ENCODE measurements at places on chromosomes 2 and 18. TPM values are rescaled to one million over a fixed set of nuclear protein-coding genes. Genes with fewer than 3 reads are reported as not detected.
A peak's percentile ranks its signal among the peaks of the same experiment; 100 is the strongest.

Gene DOK6
- total RNA-seq: 0.17 TPM

Gene SLC35G4
- total RNA-seq: not detected

Gene KCNG2
- not detected for total RNA-seq

Gene NTSR2
- not detected for total RNA-seq

Gene SERPINB11
- total RNA-seq: not detected

Gene SPP2
- total RNA-seq: 0.60 TPM

Gene MC2R
- not detected for total RNA-seq

Gene CDKL4
- total RNA-seq: 0.36 TPM

DNA sequence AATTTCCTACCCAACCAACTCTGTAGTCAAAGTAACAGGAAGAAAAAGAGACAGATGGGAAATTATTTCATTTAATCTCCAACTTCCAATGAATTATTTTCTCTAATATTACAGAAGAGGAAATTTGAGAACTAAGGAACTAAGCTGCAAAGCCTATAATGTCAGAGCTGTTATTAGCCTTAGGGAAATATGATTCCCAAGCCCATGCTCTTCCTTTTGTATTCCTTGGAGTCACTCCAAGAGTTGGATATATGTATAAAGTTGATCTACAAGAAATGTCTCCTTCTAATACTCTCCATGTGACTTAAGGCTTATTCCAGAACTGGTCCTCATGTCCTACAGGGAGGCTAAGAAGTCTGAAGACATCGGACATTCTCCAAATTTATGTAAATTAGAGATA is 31.6 kb upstream of the VWC2L start:
- no peak for DNase-seq

GRCh38 chr2:57806449-57806968 is 240.1 kb upstream of the VRK2 start:
- no peak for DNase-seq

- DNase-seq: no peak
Measured at GRCh38 chr2:109368798-109369197, 239.8 kb downstream of the SH3RF3 start.

DNA sequence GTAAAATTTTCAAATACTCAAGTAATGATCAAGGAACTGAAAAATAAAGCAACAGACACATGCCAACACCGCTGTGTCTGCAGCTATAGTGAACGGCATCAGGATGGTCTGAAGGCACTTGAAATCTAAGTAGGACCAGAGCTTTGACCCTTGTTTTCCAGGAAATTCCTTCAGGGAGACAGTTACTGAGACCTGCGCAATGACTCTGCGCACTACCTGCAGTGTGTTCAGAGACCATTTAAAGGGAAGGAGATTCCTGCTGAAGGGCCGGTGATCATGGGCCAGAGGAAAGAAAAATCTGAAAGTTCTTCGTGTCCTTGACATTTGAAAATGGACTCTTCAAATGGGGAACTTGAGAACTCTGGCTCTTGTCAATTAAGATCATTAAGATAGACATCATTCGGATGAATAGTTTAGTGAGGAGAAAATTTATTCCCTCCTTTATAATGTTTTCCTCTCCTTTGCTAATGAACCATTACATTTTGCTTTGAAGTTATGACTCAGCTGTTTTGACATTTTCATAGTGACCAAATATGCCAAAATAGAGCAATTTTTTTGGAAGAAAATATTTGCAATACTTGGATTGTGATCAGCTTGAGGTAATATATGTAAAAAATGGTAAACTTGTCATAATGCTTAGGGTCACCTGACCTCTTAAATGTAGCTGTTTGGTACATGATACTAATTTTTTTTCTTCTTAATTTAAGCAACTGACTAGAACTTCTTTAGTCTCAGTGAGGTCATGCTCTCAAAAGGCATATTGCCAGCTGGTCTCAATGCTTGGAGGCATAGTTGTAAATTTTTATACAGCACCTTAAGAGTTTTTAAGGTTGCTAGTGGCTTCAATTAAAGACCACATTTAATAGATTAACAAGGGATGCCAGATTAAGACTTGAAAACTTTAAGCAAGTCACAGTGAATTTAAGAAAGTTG is 329.3 kb downstream of the ARHGAP15 start:
- DNase-seq: no peak

- peak; percentile 49 for DNase-seq
Measured at GRCh38 chr2:226671141-226671676, 128.4 kb downstream of the IRS1 start.

DNA sequence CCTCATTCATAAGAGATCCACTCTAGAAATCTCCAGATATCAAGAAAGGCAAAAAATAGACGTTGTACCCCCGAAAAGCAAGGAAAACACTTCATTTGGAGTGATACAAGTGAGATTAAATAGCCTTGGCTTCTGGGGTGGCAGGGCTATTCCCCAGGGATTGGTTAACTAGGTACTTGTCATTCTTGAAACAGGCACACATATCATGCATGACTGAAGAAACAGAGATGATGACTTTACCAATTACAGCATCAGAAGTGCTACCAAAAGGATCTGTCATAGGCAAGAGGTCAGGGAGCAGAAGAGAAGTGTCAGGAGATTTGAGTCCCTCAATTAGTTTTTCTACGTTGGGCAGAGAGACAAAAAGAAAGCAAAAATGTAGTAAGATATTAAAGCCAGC is 45.2 kb upstream of the NFU1 start:
- DNase-seq: no peak

GRCh38 chr2:173791502-173791901 is 173.7 kb downstream of the SP3 start:
- no peak for DNase-seq

DNA sequence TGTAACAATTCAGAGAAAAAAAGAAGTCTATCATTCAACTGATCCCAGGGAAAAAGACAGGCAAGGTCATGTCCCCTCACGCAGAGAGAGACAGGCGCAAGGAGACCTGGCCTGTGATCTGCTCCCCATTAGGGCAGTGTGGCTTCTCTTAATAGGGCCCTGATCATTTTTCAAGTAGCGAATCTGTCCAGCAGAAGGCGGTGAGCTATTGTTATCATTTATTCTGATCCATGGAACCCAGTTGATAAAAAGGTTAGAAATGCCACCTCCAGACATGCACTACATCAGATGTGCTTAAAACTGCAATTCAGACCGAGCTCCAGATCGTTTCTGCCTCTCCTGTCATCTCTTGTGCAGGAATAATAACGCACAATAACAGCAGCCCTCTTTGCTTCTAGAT is 1025.6 kb upstream of the PIK3C3 start:
- no peak for DNase-seq

- DNase-seq: no peak
Measured at GRCh38 chr2:109711230-109712122, 82.6 kb upstream of the RGPD5 start.

DNA sequence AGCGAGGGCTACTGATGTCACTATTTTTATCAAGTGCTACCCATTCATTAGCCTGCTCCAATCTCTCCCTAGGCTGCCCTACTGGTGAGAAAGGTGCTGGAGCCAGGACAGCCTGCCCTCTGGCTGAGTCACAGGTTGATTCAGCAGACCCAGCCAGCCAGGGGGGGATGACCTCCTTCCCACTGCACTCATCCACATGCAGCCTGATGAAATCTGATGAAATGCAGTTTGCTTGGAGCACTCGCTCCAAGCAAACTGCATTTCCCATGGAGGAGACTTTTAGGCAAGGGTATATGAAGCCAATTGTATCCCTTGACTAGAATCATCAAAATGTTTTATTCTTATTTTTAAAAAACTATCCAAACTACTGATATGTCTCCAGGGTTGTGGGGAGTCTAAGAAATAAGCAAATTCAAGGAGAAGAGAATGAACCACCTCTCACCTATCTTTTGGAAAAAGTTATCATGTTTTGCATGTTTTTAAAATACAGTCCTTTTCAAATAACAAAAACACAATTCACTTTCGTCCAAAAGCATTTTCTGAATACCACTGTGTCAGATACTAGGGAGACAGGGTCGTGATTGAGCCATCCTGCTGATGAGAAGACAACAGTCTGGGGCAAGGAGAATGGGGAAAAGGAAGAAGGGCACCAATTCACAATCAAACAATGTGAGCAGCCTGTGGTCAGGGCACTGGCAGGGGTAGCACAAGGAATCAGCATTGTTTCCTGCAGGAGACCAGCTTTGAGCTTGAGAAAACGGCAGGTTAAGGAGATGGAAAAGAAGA is 128.3 kb downstream of the AFF3 start:
- no peak for DNase-seq

DNA sequence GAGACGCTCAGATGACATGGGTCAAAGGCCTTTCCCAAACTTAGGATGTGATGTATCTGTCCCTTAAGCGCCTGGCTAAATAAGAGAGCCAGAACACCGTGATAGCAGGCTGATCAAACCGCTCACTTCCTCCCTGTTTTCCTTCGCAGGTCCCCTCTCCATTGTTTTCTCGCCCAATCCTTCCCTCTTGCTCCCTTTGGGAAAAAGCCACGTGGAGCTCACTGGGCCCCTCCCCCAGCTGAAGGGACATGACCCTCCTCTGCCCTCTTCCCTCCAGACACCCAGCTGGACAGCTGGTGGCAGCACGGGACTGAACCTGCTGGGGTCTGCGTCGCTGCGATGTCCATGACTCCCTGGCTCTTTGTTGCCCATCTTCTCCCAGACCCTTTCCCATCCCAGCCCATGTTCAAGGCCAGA is 201.7 kb downstream of the TNS1 start:
- peak; percentile 4 for DNase-seq

DNA sequence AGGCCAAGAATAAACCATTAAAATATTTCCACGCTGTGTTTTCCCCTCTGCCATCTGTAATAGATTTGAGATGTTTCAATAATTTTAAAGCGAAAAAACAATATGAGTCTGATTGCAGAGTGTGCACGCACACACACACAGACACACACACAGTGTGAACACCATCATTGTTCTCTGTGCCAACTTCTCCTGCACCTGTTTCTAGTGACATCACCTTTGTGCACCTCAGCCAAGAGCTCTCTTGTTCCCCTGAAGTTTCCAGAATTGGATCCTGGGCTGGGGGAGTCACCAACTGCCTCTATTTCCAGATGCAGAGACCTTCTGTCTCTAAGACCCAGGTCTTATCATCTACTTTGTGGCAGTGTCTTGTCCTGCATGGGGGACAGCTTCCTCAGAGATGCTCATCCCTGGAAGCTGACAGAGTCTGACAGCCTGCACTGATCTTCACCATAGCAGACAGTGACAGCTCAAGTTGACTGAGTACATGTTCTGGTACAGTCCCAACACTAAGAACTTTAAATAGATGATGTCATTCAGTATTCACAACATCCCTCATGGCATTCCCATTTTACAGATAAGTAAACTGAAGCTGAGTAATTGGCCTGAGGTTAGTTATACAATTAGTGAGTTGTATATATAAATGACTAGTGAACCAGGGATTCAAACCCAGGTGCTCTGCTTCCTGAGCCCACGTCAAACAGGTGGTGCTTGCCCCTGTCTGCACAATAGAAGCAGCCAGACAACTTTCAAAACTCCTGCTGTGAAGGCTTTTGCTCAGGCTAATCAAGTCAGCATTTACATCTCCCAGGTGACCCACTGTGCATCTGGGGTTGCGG is 39.4 kb downstream of the ACOXL start:
- peak; percentile 18 for DNase-seq

GRCh38 chr18:9786631-9787030 is 78.5 kb downstream of the RAB31 start:
- no peak for DNase-seq

DNA sequence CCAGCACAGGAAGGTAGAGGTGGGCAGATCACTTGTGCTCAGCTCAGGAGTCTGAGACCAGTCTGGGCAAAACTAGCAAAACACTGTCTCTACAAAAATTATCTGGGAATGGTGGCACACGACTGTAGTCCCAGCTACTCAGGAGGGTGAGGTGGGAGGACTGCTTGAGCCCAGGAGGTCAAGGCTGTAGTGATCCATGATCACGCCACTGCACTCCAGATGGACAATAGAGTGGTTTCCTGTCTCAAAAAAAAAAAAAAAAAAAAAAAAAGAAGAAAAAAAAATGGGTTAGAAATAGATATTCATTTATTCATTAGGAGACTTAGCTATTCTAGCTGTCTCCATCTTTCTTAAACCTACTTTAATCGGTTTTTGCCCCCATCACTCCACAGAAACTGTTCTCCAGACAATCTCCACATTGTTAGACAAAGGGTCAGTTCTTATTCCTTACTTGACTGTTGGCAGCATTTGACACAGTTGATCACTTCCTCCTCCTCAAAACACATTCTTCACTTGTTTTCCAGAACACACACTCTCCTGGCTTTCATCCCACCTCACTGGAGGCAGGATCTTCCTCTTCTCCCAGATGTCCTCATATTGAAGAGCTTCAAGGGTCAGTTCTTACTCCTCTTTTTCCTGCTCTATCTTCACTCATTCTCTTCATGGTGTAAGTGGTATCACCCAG is 103.1 kb downstream of the DTNB start:
- no peak for DNase-seq

DNA sequence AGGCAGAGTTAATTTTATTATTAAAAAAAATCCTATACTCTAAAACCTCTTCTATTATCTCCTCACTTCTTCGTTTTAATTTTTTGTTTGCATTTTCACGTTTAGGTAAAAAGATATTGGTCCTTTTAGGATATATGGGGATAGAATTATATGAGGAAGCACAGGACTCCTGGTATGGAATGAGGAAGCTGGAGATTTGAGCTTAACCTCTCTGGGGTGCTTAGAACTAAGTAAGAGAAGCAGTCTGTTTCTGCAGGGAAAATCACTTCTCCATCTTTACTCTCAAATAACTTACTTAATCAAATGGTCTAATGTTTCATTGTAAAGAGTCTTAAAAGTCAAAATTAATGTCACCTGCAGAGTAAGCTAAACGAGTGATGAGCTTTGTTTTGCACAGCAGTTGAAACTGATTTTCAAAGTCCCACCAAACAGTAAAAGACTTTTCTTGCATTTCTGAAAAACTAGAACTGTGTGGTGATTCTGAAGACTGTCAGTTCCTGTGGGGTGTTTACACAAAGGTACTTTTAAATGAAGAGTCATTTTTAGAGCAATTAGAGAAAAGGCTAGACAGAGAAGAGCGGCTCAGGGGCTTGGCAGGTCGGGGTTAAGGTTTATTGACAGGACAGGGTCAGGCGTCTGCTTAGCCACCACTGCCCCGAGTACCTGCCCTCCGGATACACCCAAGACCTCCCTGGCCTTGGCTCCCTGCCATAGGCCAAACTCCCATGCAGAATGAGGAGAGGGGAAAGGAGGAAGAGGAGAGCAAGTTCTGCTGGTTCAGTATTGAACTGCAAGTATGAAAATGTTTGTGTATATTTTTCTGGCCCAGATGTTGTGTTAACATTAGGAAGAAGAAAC is 21.6 kb downstream of the METAP1D start:
- DNase-seq: no peak

GRCh38 chr2:234550511-234551107 is 53.7 kb upstream of the ARL4C start:
- DNase-seq: peak; percentile 26

GRCh38 chr2:103402944-103403343 is 641.1 kb downstream of the TMEM182 start:
- DNase-seq: no peak

GRCh38 chr2:99821572-99821971 is 320.8 kb downstream of the AFF3 start:
- no peak for DNase-seq

DNA sequence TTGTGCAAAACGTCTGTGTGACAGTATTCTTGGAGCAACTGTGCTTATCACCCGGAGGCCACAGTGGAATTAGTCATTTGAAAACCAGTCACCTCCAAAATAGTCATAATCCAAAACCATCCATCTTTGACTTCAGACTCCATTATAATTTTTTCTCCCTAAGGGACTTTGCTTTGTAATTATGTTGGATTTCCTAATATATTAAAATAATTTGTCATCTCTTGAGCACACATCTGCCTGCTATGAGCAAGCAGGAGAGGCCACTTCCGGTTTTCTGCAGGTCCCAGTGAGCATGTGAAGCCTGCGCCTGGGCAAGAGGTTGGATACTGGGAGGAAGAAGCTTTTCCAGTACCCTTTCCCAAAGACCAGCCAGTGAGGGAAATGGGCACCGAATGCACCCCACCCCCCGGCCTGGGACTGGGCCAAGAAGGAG is 57.7 kb downstream of the ODC1 start:
- no peak for DNase-seq

All from gastrocnemius medialis (tissue), 4 donors.